ENCODE measurements at places on chromosomes 12 and 14.

DNA sequence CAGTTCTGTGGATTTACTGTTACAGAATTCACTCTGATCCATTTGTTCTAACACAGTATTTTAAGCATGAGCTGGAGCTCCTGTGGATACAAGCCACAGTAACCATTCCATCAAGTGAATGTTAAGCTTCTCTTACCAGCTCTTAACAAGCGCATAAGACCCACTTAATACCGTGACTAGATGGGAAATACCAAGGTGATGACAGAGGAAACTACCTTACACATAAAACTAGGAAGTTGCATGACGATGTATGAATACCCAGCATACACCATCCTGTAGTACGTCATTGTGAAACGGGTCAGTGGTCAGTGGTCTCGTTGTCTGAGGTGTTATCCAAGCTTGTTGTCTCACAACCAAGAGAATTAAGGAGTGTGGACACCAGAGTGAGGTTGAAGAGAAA, 2.0 kb upstream of the GALC start:
- DNase-seq: peak; percentile 79

GRCh38 chr14:81517798-81518398, 15.8 kb downstream of the SEL1L start:
- DNase-seq: no peak

DNA sequence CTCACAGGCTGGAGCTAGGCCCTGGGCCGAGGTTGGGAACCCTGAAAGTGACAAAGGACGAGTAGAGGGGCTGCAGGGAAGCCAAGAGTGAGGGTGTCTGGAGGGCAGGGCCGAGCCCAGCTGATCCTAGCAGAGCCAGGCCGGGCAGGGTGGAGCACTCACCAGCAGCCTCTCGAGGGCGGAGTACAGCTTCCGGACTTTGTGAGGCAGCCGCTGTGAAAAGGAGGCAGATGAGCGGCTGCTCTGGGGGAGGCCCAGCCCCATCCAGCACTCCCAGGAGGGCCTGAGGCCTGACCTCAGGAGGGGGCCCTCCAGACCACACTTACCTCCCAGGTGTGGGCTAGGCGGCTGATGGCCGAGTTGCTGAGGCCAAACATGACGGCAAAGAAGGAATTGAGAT, 14.7 kb upstream of the ENDOU start:
- DNase-seq: no peak

DNA sequence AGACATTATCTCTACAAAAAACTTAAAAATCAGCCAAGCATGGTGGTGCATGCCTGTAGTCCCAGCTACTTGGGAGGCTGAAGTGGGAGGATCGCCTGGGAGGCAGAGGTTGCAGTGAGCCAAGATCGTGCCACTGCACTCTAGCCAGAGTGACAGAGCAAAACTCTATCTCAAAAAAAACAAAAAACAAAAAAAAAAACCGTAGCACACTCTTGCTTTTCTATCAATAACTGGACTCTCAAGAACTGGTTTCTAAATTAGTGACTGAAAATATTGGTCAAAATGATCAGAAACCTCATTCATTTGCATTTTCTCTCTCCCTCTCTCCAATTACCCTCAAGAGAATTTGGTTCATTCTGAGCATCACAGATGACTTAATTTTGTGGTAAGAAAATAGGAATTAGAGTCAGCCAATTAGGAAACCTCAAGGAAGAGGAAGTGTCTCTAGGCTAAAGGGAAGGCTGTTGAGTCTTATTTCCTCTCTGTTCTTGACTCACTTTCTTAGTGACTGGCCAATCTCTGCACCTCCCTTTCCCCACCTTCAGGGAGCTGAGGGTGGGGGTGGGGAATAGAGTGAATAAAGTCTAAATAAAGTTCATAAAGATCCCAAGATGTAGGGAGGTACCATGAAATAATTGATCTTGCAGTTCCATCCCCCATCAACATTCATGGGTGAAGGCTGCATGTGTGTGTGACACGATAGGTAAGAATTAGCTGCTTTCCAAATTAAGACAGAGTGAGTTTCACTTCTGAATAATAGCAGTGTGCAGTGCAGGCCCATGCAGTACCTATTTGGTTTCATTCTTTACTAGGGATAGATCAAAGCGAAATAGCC, 6.8 kb upstream of the PSMA6 start:
- DNase-seq: no peak

DNA sequence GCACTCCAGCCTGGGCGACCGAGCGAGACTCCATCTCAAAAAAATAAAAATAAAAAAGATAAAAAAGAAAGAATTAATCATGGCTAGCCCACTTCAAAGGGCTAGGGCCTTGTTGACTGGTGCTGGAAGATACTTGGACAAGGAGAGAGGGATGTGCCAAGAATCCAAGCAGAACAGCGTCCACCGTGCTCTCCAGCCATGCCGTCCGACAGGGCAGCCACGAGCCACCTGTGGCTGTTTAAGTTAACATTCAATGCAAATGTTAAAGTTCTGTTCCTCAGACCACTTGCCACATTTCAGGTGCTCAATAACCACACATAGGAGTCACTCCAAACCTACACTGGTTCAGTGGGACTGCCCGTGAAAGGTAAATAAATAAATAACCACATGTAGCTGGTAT, 21.4 kb downstream of the SLC6A13 start:
- no peak for DNase-seq

GRCh38 chr12:26428420-26428819, 233.0 kb downstream of the SSPN start:
- DNase-seq: no peak

- DNase-seq: no peak
Measured at GRCh38 chr12:19129122-19129485, 429 bp upstream of the PLEKHA5 start.

GRCh38 chr14:67944605-67945004, 125.0 kb downstream of the RAD51B start:
- no peak for DNase-seq

- no peak for DNase-seq
Measured at GRCh38 chr12:19234171-19234704, 104.7 kb downstream of the PLEKHA5 start.

- DNase-seq: no peak
Measured at GRCh38 chr12:18074001-18074400, 16.0 kb downstream of the RERGL start.

DNA sequence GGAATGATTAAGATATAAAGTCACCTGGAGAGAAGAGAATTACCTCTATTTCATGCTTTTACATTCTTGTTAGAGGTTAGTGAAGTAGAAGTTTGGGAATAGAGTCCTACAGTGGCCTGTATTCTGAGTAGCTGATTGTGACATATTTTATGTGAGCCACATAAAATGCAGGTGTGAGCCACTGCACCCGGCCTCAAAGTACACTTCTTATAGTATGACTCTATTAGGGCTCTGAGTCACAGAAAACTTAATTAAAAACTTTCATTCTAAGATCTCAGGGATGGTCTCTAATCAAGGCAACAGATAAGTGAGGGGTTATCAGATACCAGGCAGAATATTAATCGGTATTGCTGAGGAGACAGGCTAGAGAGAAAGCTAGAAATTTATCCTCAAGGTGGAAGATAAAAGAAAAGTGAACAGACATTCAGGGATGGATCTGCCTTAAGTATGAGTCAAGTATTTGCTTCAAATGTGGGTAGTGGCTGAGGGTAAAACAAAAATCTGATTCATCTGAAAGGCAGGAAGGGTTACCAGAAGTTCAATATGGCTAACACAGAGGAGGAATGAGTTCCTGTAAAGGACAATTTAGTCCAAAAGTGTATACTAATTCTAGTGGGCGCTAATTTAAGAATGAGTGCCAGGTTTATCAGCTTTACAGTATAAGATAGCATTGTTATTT, 5.5 kb upstream of the G2E3 start:
- DNase-seq: peak; percentile 21

DNA sequence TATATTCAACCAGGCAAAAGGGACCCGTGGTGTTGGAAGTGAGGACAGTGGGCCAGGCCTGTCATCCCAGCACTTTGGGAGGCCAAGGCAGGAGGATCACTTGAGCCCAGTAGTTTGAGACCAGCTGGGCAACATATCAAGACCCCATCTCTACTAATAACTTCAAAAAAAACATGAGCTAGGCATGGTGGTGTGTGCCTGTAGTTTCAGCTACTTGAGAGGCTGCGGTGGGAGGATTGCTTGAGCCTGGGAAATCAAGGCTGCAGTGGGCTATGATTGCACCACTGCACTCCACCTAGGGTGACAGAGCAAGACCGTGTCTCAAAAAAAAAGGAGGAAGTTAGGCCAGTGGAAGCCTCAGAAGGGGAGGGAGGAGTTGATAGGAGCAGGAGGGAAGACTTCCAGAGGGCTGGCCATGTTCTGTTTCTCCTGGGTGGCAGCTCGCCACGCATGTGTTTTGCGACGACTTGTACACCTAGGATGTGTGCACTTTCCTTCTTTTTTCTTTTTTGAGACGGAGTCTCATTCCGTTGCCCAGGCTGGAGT, 10.1 kb downstream of the SLC25A29 start:
- DNase-seq: no peak

DNA sequence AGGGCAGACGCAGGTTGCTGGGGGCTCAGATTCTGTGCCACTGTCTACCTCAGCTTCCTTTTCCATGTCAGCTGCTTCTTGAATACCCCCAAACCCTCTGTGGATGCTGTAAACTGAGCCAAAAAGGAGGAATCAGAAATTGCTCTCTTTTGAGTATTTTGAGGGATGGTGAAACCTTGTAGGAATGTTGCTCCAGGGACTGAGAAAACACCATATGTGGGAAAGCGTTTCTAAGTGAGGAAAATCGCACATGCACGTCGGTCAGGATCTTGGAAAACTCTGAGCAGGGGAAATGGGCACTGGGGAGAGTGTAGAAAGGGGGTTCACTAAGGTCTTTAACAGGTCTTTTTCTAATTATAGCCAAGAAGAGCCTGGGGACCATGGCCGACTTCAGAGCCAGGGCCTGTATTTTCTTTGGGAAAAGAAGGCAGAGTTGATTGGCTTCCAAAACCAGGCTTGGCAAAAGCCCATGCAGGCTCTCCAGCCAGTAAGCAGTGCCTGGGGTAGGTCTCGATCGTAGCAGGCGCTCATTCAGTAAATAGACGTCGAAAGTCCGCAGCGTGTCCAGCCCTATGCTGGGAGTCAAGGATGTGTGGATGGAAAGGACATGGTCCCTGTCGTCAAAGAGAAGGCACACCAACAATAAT, 58.0 kb downstream of the NTF3 start:
- no peak for DNase-seq

DNA sequence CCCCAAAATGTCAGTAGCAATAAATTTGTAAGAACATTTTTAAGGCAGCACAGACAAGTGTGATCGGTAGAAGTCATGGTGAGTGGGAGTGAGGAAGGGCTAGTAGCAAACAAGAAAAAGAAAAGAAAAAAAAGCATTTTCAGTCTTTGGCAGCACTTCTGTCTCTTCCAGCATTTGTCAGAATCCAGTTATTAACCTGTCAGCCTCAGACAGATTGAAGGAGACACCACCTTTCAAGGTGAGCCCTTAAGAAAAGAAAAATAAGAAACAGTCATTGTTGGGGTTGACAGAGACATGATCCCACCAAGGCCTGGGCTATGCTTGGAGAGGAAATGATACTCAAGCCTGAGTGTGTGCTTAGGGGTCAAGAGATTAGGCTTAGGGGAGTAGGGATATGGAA, 947.4 kb downstream of the NRXN3 start:
- DNase-seq: no peak

- no peak for DNase-seq
Measured at GRCh38 chr14:99758121-99758821, 34.9 kb upstream of the EML1 start.

DNA sequence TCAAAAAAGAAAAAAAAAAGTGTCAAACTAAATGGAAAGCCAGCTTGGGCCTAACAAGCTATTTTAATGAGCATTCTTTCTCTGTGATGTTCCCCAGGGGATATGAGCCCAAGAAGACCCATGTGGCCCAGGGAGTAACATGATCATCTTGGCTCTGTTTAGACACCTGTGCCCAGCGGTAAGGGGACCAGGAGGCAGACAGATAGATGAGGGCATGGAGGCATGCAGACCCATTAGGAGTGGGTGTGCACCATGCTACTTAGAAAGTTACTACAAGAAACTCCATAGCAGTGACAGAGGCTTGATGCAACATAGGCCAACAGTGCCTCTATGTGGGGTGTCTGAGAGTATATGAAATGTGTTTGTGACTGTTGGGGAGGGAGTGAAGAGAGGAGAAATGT, 3.1 kb upstream of the CREBL2 start:
- peak; percentile 19 for DNase-seq

GRCh38 chr12:78390920-78391319, 473.7 kb upstream of the SYT1 start:
- no peak for DNase-seq

DNA sequence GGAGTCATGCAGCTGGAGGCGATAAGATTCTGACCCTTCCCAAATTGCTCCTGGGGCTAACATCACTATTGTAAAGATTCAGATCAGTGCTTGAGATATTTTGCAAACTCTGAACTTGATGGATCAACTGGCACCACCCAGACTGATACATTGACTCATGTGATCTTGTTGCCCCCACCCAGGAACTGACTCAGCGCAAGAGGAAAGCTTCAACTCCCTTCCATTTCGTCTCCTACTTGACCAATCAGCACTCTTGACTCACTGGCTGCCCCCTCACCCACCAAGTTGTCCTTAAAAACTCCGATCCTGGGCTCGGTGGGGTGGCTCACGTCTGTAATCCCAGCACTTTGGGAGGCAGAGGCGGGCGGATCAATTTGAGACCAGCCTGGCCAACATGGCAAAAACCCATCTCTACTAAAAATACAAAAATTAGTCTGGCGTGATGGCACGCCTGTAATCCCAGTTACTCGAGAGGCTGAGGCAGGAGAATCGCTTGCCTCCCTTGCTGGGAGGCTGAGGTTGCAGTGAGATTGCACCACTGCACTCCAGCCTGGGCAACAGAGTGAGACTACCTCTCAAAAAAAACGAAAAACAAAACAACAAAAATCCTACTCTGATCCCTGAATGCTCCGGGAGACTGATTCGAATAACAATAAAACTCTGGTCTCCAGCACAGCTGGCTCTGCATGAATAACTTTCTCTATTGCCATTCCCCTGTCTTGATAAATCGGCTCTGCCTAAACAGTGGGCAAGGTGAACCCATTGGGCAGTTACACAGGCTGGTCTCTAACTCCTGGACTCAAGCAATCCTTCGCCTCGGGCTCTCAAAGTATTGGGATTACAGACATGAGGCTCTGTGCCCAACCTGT, 9.8 kb upstream of the ARF6 start:
- DNase-seq: no peak

GRCh38 chr12:82648259-82648909, 38.3 kb upstream of the TMTC2 start:
- no peak for DNase-seq
